ENCODE measurements at places on chromosomes 16 and 17. TPM values are rescaled to one million over a fixed set of nuclear protein-coding genes. Genes with fewer than 3 reads are reported as not detected.

The CA4 gene
- total RNA-seq, result not detected

- peak; percentile 43 for DNase-seq
Observed at GRCh38 chr17:69575346-69575761, 160.9 kb downstream of the MAP2K6 start.

GRCh38 chr16:88570691-88571092, 489 bp downstream of the ZC3H18 start:
- DNase-seq, result peak; percentile 7

The SLC16A11 gene
- 0.38 TPM for total RNA-seq

DNA sequence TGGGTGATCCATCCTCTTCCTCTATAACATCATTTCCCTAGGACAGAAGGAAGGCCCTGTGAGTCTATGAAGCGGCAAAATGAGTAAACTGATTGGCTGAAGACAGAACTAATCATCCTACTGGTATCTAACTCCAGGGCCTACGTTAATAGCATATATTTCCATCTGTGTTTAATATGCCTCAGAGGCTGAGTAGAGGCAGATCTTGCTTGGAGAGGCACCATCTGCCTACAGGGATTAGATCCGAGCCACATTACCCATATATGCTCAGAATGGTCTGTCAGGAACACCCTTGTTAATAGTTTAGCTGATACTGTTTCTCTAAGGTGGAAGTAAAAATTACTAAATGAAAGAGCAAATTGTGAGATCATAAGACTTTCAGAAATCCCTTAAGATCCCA, 13.2 kb upstream of the FOXJ1 start:
- no peak for DNase-seq

DNA sequence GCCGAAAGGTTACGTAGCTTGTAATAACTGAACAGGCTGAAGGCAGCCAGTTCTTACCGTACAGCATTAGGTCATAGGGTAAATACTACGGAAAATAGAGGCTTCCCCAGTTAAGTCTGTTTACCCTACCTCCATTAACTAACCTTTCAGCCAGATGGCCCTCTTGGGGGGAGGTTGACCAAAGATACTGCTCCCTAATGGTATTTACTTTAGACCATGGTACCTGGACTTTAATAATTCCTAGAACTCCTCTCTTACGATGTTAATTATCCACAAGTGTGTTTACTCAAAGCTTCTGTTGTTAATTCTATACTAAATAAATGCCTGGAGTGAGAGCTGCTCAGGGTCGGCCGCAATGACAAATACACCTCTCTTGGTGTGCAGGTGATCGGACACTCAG, 9.8 kb upstream of the ADAT1 start:
- DNase-seq, result no peak

- DNase-seq, result no peak
Observed at GRCh38 chr17:72747501-72747900, 345.0 kb downstream of the SLC39A11 start.
